ENCODE measurements at places on chromosomes 6 and 20.

GRCh38 chr6:11645016-11645415, 107.5 kb downstream of the TMEM170B start:
- no peak for DNase-seq

DNA sequence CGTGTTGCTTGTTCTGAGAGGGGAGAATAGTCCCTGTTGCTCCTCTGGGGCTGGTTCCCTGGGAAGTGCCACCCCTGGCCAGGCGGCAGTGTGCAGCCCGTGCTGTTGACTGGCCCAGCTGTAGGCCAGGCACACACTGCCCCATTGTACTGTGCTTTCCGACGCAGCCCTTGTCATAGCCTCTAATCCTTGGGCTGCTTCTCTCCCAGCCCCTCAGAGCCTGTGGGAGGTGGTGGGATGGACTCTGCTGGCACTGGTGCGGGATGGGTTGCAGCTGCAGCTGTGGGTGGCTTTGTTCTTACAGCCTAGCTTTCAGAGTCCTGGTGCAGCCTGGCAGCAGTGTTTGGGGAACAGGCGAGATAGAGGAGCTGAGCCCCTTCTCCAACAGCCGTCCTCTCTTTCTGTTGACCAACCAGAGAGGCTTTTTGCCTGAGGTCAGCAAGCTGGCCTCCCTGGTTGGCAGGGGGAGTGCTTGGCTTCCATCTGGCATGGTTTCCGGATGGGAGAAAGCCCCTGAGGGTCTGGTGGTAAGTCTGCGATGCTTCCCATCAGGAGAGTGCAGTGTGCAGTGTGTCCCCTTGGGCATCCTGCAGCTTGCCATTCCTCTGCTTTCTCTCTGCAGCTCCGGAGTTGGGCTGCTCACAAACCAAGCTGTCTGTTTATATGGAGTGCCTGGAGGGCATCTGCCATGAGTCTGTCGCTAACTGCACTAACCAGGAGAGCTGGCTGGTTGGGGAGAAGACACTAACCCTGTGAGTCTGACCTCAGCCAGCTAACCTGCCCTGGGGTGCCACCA, 12.1 kb downstream of the TJAP1 start:
- no peak for DNase-seq

DNA sequence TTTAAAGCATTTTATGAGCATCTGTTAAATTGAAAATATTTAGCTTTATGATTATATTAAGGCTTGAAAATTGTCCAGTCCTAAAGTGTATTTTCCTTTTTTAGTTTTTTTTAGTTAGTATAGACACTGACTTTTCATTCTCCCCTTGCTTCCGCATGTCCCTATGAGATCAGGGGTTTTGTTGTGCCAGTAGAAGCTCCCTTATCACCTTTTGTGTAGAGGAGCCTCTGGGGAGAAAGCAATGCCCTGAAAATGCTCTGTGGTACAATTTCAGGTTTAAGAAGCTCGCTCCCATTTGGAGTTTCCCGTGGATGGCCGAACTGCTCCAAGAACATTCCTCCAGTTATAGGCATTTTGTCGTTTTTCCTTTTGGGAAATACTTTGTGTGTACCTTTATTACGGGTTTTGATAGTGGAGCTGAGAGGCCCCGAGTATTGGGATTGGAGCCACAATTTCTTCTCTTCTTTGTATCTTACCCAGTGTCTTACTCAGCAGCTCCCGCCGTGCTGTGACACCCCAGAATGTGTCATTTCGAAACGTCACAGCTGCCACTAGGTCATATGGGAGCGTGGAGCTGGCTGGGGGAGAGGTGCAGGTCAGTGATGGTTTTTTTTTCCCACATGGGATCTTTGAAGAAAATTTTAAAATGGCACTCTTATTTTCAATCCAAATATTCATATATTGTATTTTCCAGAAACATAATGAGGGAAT, 49.9 kb downstream of the RPRD1B start:
- DNase-seq: no peak

DNA sequence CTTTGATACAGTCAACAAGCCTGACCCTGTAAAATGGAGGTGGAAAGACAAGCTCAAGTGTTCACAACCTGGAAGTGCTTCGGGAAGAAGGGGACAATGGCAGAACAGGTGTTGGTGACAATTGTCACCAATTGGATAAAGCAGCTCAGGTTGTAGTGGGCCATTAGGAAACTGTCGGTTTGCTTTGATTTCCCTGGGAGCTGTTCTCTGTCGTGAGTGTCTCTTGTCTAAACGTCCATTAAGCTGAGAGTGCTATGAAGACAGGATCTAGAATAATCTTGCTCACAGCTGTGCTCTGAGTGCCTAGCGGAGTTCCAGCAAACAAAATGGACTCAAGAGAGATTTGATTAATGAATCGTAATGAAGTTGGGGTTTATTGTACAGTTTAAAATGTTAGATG, 15.0 kb downstream of the CCR6 start:
- no peak for DNase-seq

GRCh38 chr20:34268851-34269636, 27.8 kb downstream of the ASIP start:
- no peak for DNase-seq

GRCh38 chr6:3350252-3350796, 91.6 kb downstream of the PSMG4 start:
- no peak for DNase-seq

- DNase-seq: no peak
Observed at GRCh38 chr6:115969207-115969929, 91.3 kb downstream of the FRK start.

GRCh38 chr20:44074252-44075151, 112.5 kb downstream of the JPH2 start:
- no peak for DNase-seq

- DNase-seq: no peak
Observed at GRCh38 chr6:109381061-109381746, 1.1 kb downstream of the CD164 start.

DNA sequence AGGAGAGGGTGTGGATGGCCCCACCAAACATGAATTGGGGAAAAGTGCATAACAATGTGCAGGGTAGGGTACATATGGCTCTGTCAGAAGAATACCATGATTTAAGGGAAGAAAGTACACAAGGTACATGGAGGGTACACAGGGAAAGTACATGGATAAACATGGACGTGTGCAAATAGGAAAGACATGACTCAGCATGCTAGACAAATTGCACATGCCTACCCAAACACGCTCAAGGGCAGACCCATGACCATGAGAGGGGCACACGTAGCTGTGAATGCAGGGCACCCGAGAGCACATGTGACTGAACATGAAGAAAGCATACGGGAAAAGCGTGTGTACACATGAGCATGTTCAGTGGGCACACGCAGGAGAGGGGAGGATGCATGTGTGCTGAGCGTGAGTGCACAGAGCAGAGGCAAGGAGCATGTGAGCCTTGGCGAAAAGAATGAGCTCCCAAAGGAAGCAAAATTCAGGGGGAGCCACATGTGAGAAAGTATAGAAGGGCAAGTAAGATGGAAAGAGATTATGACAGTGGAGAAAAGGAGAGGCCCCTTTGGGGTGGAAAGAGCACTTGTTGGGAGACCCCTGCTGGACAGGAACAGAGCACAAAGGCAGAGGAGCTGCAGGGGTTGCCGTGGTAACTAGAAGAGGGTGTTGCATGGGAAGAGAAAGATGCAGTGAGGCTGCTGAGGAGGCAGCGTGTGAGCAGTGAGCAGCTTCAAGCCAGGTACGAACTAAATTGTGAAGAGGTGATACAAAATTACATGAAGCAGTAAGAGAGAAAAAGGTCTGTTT, 17.8 kb downstream of the OR2H2 start:
- DNase-seq: no peak

DNA sequence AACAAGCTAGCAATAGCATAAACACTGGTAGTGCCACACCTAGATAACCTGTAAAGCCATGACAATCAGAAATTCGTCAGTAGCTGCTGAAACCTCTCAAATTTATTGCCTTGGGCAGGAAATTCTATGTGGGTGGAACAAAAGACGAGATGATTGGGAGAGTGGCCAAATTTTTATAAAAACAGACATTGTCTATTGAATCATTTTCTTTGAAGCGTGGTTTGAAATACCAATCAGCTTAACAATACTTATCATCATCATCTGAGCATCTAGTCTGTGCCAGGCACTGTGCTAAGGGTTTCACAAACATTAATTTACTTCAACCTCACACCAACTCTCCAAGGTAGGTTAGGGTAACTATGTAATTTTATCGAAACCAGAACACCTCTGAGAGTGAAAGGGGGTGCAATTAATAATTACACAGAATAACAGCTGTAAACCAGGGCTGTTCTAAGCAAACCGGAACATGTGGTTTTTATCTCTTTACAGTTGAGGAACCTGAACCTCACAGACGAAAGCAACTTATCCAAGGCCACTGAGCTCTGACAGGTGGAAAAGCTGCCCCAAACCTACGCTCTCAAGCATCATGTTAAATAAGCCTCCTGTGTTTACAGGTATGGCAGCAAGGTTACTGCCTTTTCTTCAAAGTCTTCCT, 43.4 kb downstream of the NHSL1 start:
- no peak for DNase-seq

GRCh38 chr6:82870582-82871172, 195.0 kb downstream of the UBE3D start:
- no peak for DNase-seq

- DNase-seq: no peak
Observed at GRCh38 chr6:162343198-162343935, 384.2 kb downstream of the PRKN start.

- no peak for DNase-seq
Observed at GRCh38 chr6:3522561-3523260, 65.9 kb upstream of the SLC22A23 start.

DNA sequence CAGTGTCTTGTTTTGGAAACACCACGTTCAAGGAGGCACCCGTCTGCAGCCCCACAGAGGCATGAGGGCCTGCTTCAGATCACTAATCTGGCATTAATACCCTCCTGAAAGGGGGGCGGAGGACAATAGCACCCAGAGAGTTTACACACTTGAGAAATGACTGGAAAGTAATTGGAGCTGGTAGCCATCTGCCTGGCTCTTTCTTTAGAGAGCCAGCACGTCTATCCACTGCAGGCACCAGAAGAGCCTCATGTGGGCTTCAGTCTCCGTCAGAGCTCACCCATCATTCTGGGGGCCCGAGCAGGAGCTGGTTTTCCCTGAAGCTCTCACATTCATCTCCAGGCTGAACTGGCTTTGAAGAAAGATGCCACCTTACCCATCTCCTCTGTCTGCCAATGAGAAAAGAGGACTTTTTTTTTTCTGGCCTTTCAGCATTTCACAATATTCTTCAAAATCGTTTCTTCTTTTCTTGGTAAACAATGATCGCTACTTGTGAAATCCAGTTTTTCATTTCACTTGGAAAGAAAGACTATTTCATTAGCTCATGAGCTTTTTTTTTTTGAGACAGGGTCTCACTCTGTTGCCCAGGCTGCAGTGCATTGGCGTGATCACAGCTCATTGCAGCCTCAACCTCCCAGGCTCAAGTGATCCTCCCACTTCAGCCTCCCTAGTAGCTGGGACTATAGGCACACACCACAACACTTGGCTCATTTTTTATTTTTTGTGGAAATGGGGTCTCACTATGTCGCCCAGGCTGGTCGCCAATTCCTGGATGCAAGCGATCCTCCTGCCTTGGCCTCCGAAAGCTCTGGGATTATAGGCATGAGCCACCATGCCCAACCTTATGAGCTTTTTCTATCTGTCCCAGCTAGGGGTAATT, 124.7 kb upstream of the ZNF217 start:
- no peak for DNase-seq

- DNase-seq: no peak
Observed at GRCh38 chr6:3811191-3811590, 38.0 kb upstream of the FAM50B start.

DNA sequence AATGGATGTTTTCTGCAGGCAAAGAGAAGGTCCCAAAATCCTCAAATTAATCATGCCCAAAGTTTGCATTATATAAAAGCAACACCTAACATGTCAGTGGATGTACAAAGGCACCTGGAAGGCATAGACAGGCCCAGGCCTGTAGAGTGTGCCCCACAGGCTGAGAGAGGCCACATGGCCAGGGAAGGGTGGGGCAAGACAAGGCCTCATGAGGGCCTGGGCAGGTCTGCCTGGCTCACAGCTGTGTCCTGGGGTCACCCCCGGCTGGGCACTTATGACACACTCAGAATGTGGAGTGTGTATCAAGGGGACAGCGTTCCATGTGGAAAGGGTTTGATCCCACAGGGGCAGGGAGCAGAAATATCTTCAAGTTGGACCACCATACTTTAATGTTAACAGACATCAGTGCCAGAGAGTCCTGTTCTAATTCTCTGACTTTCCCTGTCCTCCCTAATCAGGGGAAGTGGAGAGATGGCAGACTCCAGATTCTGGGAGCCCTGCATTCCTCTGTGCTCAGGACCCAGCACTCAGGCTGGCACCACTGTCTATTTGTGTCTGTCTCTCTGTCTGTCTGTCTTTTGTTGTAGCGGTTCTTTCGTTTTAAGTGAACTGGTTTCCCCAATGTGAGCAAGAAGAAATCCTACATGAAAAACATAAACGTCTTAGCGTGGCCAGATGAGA, 178.3 kb upstream of the FOXA2 start:
- no peak for DNase-seq
